SK-N-DZ (cell line): ENCODE measurements at places on chromosomes 3 and 15.

DNA sequence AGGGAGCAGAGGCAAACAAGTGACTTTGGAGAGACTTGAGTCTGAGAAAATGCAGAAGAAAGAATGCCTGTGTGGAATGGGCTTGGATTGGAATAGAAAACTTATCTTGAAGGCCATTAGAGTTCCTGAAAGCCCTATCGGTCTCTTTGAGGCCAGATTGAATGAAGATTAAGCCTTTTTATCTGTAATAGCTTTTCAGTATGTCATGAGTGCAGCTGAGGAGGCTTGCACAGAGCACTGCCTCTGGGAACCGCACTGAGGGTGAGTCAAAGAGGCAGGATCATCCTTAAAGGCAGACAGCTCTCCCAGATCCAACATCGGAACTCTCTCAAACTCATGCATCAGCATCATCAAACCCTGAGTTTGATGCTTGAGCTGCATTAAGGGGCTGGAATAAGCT lies 515.2 kb downstream of the NTRK3 start:
- no peak for DNase-seq

- peak; percentile 44 for DNase-seq
Observed at GRCh38 chr3:98343647-98344507, 9.8 kb upstream of the OR5K4 start.

DNA sequence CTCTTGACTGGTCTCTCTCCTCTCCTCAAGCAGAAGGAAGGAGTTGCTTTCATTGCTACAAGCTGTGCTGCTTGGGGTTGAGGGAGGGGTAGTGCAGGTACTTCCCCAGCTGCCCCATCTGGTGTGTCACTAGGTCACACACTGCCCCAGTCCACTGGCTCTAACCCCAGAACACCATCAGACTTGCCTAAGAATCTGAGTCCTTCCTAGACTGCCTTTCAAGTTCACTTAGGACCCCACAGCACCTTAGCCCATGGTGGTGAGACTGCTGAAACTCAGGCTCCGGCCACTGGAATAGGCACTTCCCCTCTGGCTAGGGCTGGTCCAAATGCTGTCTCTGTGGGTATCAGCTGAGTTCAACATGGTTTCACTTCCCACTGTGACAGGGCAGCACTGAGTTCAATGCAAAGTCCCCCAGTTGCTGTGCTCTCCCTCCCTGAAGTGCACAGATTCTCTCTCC lies 279.7 kb upstream of the GOLGA6L4 start:
- DNase-seq: no peak

DNA sequence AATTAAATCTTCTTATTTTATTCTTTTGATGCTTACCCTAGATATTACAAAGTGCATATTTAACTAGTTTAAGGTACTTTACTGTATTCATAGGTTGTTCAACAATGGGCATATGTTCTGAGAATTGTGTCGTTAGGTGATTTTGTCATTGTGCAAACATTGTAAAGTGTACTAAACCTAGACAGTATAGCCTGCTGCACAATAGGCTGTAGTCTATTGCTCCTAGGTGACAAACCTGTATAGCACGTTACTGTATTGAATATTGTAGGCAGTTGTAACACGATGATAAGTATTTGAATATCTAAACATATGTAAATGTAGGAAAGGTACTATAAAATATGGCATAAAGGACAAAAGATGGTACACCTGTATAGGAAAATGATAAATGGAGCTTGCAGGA lies 100.7 kb downstream of the CACNA2D3 start:
- DNase-seq: no peak

DNA sequence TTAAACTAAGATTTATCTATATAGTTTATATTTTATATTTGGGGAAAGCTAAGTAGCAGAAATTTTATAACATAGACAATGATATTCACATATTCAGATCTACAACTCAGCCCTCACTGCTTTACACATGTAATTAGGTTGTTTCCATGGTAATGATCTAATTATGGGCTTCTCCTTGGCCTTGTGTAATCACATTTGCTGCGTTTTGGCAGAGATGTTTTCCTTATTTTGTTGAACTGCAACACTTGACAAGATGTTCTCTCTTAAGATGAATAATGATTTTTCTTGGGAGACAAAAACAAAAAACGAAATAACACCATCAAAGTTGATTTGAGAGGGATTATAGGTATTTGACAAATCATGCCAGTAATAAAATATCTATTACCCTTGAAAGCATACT lies 635.6 kb upstream of the TBL1XR1 start:
- peak; percentile 90 for DNase-seq

GRCh38 chr15:62209322-62209721 lies 44.2 kb upstream of the C2CD4B start:
- DNase-seq: no peak

DNA sequence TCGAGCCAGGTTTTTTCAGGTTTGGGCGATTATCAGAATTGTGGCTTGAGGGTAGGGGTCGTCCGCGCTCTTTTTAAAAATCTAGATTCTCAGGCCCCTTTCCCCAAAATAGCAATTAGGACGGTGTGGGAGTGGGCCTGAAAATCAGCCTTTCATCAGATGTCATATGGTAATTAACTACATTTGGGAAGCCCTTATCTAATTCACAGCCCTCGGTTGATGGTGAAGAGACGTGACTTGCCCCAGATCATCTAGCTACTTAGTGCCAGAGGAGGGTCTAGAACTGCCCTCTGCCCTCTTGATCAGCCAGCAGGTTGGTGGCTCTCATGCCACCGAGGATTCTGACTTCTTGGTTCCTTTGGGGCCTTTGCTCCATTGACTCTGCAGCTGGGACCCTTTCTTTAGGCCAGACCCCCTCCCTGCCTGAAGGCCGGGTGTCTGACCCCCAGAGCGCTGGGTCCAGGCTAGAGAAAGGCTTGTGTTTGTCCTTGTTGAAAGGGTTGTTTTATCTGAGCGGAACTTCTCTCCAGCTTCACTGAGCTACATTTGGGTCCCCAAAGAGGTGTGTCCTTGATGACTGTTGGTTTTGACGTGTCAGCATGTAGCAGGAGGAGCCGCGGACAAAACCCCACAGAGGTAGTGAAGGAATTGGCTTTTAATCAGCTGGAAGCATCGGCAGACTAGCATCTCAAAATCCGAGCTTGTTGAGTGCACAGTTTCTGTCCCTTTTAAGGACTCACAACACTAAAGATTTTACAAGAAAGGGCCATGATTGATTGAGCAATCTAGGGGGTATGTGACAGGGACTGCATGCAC lies 857 bp downstream of the AEN start:
- DNase-seq: no peak

DNA sequence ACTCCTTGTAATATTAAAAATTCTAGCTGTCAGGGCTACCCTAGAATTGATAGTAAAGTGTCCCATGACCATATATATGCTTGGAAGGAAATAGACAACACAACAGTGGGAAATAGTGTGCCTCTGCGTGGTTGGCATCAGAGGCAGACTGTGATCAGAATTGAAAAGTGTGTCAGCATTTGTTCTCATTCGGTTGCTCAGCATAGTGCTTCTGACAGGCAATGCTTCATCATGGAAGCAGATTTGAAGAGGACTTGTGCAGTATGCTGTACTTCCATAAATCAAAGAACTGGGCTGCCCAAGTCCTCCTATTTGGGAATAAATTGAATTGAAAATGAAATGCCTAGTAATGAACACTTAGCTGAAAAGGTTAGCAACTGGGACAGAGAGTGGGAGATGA lies 435.7 kb downstream of the DIPK2A start:
- no peak for DNase-seq

DNA sequence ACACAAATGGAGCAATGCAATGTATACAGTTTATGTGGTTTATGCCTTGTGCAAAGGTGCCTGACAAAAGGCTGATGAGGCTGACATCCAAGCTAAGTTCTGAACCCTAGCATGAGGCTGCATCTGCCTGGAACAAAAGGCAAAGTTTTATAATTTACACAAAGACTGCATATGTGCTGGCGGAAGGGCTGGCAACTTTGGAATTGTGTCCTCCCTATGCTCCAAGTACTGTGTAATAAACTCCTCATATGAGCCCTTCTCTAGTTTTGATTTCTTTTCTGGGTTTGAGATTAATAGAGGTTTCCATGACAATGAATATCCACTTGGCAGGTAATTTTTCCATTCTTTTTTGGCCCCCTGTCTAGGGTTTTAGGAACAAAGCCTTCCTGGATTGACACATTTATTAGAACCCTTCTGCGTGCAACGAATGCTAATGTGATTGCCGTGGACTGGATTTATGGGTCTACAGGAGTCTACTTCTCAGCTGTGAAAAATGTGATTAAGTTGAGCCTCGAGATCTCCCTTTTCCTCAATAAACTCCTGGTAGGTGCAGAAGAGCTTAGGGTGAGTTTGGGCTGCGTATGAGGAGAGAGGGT lies 10.8 kb downstream of the PLA1A start:
- DNase-seq: no peak

GRCh38 chr3:40580494-40581091 lies 55.8 kb downstream of the ZNF621 start:
- DNase-seq: peak; percentile 73

- DNase-seq: no peak
Observed at GRCh38 chr3:160331127-160331937, 67.7 kb downstream of the IFT80 start.

- DNase-seq: peak; percentile 42
Observed at GRCh38 chr15:57751177-57751800, 44.8 kb downstream of the POLR2M start.

- DNase-seq: no peak
Observed at GRCh38 chr15:95168152-95168551, 936.8 kb downstream of the MCTP2 start.

GRCh38 chr15:42727750-42728381 lies 9.1 kb downstream of the CDAN1 start:
- no peak for DNase-seq

DNA sequence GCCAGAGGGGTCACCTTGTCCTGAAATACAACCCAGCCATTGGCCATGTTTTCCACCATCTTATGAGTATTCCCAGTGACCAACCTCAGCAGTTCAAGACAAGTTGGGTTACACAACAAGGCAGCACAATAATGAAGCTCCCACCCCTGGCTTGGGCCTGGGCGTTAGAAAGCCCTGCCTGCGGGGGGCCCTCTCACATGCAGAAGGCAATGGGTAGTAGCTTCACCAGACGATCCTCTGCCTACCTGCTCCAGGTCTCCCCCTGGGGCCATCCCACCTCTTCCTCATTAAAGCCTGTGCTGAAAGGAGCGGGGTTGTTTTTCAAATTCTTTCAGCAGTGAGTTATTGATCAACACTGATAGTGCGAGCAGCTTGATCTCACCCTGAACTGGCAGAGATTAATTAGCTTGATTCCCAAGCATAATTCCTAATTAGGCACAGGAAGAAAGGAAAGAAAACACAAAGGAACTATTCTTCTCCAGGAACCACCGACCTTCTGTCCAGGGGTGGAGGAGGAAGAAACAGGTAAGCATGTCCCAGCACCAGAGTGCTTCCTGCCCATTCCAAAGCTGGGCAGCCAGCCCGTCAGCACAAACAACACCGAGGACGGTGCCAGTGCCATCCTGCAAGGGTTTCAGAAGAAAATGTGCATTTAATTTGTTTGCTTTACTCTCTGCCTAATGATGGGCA lies 79.7 kb upstream of the CGNL1 start:
- no peak for DNase-seq

DNA sequence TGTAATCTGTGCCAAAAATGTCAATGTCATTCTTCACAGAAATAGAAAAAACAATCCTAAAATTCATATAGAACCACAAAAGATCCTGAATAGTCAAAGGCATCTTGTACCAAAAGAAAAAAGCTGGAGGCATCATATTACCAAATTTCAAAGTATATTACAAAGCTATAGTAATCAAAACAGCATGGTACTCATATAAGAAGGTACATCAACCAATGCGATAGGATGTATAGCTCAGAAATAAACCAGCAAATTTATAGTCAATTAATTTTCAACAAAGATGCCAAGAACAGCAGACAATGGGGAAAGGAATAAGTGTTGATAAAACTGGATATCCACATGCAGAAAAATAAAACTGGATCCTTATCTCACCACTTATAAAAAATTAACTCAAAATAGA lies 150.5 kb upstream of the PRICKLE2 start:
- no peak for DNase-seq

DNA sequence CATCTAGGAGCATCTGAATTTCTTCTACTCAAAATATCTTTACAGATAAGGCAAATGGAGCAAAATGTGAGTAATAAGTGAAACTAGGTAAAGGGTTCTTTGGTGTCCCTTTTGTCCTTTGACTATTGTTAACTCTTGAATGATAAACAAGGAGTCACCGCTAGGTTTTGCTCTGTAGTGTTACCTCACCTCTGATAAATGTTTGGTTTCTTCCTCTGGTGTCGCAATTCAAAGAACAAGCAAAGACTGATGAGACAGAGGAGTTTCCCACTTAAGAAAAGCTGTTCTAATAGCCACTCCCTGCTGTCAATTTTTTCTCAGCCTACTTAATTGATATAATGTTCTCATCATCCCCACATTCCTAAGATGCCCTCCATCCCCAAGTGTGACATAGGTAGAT lies 925.9 kb downstream of the IGSF11 start:
- no peak for DNase-seq

GRCh38 chr3:56536735-56537134 lies 20.2 kb upstream of the CCDC66 start:
- no peak for DNase-seq

GRCh38 chr3:38088126-38089078 lies 48.5 kb downstream of the ACAA1 start:
- DNase-seq: no peak

DNA sequence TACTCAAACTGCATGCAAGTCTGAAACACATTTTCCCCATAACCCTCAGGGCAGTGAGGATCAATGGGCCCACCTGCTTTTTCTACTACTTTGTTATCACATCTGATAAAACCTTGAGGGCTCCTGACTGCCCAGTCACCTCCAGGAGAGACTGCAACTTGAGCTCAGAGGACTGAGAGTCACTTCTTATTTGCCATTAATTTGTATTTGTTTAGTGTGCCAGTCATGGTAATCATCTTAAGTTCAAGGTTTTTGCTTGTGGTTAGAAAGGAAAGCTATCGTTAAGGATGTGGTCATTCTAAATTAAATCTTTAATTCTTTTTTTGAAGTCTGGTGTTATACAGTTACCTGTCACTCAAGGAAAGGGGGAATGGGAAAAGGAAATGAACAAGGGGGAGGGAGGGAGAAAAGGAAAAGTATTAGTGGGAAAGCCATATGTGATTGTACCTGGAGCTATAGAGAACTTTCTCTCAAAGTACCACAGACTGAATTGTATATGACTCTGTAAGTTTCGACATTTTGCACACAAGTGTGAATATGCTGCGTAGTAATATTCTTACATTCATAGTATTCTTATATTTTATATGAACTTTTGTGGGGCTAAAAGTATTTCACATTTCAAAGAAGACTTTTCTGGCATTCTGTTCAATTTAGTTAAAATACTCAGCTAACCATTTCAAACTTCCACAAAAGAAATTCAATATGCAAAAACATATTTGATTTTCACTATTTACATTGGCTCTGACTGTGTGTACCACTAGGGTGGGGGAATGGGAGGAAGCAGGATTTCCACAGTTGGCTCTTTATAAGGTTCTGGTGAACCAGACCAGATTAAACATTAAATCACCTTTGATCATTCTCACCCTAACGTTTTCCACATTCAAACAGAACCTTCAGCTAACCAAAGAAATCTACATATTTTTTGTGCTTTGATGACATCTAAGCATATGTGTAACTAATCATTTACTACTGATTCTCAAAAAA lies 166.5 kb upstream of the ATP11B start:
- DNase-seq: no peak
